NCI-H1694 (cell line): ENCODE measurements at places on chromosomes 16 and 17.
A peak's percentile ranks its signal among the peaks of the same experiment; 100 is the strongest.

DNA sequence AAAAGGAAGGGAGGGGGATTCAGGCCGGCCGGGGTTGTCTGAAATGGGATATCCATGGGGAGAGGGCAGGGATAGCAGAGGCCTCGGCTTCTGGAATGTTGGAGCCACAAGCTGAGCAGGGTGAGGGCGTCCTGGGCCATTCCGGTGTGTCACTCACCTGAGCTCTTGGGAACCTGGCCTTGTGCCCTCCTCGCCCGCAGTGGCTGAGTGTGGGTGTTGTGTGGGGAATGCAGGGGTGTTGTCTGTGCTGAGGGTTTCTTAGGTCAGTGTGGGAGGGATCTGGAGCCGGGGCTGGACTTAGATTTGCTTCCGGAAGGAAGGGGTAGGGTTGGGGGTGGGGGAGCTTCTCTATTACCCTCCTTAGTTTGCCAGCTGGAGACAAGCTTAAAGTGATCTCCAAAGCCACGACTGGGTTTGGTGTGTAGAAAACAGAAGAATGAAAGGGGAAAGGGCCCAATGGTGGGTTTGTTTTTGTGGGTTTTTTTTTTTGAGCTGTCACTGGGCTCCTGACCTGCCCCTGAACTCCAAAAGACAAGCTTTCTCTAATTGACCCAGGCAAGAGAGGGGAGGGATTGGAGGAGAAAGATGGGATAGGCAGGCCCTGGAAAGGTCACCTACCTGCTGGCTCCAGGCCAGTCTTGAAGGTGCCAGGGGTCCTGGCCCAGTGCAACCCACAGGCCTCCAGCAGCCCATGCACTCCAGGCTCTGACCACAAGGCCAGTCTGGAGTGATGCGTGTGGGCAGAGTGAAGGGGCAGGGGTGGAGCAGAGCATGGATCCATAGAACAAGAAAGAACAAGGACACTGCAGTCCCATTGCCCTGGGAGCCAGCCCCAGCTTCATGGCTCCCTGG, at the start of gene SULT1A2:
Gene SULT1A2 (minus strand): TSS at position 211 of the 852 bp plus-strand sequence. CDS start 1,120 bp downstream, outside the sequence.
- DNase-seq, result no peak

DNA sequence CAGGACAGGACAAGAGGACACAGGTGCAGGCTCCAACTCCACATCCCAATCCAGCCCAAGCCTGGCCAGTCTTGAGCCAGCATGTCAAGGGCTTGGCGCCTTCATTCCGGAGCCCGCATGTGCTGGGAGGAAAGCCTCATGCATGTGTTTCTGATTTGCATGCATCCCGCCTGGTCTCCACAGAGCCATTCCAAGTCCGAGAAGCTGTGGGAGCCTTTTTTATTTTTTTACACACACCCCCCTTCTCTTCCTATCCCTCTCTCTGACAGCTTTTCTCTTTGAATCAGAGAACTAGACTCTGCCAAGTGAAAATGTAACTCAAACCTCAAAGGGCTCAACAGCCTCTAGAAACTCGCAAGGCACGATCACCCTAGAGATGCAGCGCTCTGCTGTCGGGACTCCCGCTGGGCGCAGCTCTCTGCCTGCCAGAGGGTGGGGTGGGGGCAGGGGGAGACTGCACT, 45.1 kb downstream of the NOG start:
- no peak for DNase-seq

GRCh38 chr17:66727634-66728570, 107.0 kb upstream of the CACNG5 start:
- no peak for DNase-seq

- DNase-seq, result no peak
Measured at GRCh38 chr17:73929860-73930430, 273.5 kb upstream of the RPL38 start.

- DNase-seq, result no peak
Measured at GRCh38 chr16:58176608-58177352, 21.1 kb downstream of the CSNK2A2 start.

GRCh38 chr16:66814734-66815133, 13.3 kb upstream of the TERB1 start:
- no peak for DNase-seq

DNA sequence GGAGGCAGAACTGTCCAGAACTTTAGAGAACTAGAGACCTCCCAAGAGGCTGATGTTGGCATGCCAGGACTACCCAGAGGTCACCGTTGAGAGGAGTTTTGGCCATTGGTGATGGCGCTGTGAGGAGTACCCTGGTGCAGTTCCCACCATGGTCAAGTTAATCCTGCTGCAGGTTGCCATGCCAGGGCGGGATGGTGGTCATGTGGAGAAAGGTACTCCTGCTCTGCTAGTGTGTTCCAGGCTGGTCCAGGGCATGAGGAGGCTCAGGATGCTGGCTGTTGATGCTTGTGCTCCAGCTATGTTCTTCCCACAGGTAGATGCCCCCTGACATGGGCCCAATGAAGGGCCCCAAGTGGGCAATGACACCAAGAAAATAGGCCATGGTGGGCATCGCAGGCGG, 4.1 kb upstream of the PHF12 start:
- no peak for DNase-seq

DNA sequence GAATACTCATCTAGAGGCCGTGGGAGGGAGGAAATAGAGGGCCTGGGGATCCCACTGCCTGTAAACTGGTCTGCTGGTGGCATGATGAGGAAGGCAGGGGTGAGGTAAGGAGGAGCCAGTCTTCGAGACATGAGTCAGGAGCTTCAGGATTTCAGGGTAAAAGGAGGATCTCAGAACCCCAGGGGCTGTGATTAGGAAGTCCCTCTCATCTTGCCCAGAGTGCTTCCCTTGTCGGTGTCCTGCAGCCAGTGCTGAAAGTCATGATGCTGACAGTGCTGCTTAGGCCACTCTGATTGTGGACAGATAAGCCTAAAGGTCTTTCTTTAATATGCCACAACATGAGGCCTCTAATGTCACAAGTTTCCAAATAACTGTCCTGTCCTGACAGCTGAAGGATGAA, 29.6 kb downstream of the COG4 start:
- DNase-seq, result no peak

DNA sequence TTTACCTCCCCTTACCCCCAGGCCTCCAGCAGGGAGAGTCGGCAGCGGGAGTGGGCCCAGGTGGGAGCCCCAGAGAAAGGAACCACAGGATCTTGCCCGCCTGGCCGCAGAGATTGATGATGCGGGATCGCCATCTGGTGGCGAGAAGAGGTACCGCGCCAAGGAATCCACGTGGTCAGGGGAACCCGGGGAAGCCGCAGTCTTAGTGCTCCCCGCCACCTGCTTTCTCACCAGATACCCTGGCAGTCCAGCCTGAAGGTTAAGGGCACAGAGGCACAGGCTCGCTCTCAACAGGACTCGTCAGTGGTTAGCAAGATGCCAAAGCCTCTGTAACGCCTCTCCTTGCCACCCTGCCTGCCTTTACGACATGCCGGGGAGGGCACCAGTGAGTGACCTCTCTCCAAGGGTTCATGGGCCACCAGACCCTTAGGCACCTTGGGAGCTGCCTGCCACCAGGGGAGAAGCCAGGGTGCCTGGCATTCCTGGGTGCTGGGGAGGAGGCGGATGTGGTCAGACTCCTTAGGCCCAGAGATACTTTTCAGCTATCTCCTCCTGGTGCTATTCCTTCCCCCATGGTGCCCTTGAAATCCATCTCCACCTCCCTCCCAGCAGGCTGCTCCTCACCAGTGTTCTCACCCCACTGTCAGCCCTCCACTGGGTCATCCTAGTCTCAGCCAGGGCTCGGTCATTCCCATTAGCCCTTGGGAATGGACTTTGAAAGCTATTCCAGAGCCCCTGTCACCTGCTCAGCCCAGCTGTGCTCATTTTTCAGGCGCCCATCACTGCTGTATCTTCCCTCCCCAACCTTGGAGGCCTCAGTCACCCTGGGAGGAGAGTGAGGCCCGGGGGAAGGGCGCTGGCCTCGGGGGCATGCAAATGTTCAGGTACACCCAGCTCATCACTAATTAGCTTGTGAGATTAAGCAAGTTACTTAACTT, 5.5 kb upstream of the RHBDF2 start:
- DNase-seq, result peak; percentile 69

DNA sequence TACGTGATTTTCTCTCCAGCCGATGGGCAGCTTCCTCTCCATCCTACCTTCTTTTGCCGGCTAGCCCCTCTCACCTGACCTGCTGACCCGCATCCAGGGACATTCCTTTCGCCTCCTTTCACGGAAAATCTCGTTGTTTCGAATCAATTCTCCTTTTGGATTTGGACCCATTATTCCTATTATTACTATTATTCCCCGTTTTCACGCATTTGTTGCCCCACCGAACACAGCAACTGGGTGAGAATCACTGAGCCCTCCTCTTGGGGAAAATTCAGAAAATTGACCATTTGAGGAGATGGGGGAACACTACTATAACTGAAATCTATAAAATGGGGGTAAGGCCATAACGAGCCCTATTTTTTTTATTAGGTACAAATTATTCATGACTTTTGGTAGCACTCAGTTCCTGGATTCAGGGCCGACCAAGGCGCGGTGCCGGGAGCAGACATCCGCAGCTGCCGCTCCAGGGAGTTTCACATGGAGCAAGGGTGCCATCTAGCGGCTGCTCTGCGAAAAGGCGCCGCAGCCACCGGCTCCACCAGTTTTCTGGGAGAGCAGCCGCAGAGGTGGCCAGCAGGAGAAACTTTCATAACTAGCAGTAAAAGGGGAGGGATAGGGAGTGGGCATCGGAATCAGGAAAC, 3.3 kb upstream of the HOXB8 start:
- DNase-seq, result peak; percentile 71

DNA sequence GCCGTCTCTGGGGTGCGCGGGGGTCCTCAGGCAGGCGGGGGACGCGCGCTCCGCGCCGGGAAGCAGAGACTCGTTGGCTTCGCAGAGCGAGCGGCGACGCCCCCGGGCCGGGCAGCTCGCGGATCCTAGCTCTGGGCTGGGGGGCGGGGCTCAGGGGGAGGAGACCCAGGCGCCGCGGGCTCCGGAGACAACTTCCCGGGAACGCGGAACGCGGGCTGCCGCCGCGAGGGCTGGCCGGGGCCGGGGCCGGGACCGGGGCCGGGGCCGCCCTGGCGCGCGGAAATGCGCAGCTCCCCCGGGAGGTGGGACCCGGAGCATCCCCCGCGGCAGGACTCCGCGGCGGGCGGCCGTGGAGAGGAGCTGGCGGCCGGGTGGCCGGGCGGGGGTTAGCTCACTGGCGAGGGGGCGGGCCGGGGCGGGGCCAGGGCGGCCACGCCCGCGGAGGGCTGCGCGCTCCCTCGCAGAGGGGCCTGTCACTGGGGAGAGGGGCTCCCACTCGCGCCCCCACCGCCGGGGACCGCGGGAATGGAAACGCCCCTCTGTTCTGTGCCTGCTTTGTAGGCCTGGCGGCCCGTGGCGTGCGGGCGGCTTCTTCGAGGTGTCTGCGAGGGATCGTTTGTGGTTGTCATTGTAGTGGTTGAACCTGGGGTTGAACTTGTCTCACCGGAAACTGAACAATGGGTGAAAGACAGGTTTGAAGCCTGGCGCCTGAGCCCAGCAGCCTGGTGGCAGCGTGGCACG, at the start of gene GAS7:
Gene GAS7 (minus strand): TSS at position 98 of the 741 bp plus-strand sequence.
- no peak for DNase-seq

GRCh38 chr16:7470344-7470743, 137.7 kb downstream of the RBFOX1 start:
- DNase-seq, result no peak

DNA sequence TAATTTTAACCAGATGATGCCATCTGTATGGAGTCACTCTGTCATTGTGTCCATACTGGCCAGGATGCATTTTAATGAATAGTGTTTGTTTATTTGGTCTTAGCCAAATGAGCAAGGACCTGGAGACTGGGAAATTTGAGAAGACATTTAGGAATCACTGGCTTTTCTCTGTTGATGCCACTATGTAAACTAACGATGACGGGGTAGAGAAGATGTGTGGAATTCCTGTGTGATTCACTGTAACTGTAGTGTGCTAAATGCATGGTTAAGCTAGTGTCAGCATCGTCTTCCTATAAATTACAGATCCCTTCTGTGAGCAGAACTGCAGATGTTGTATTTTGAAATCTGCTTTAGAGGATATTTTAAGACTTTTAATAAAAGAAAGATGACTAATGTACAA, 66.6 kb downstream of the NOS2 start:
- DNase-seq, result no peak

- DNase-seq, result no peak
Measured at GRCh38 chr17:1762233-1762900, 507 bp downstream of the SERPINF1 start.

DNA sequence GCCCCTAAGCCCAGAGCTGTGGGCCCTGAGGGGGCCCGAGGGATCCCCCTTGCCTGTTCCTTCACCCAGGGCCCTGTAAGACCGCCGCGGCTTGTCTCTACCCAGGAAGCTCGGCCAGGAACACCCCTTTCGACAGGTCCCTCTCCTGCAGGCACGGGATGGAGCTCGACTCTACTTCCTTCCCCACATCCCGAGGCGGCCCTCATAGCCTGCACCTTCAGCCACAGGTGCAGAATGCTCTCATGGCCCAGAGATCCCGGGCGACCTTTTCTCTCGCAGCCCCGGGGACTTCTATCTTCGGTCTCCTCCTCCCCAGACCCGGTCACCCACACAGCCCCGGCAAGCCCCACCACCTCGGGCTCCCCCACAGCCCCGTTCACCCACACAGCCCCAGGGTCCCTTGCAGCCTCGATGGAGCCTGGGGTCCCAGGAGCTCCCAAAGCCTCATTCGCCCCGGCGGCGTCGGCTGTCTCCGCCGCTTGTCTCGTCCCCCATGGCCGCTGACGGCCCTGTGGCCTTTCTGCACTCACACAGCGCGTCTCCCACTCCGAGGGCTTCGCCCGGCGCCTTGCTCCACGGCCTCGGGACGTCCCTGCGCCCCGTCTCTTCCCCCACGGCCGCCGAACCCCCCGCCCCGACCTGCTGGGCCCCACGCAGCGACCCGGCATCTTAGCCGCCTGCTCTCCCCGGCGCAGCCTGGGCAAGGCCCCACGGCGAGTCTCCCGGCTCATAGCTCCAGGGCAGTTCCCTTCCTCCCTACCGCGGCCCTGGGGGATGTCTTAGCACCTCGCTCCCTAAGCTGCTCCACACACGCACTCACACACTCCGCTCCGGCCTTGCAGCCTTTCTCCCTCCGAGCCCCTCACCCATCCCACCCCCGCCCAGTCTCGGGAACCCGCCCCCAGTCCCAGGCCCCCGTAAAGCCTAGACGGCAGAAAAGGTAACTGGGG, 650 bp downstream of the KIAA0753 start:
- DNase-seq, result peak; percentile 25

DNA sequence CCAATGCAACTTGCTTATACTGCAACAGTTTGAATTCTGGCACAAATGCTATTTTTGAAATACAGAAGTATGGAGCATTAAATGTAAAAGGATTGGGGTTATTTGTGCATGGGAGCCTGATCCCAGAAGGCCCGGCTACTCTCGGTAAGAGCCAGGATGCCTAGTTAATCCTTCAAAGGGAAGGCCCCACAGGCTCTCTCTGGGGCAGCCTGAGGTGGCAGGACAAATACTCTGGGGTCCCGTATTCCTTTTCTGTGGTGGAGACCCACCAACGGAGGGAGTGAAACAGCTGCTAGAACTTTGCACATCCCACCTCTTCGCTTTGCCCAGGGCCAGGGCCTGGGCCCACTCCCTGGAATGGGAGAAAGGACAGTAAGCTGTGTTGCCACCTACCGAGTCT, 30.4 kb downstream of the ERN1 start:
- no peak for DNase-seq
